H7 (cell line): ENCODE measurements at places on chromosomes 7 and 10. TPM values are rescaled to one million over a fixed set of nuclear protein-coding genes. Genes with fewer than 3 reads are reported as not detected.
A peak's percentile ranks its signal among the peaks of the same experiment; 100 is the strongest.

LRRN3 gene
- total RNA-seq: 0.15 and 0.31 TPM in 2 replicates

NFE2L3 gene
- total RNA-seq: 69.0 and 118 TPM in 2 replicates

- DNase-seq: peak; percentile 52
Observed at GRCh38 chr7:140696024-140696679, 356 bp upstream of the NDUFB2 start.

- DNase-seq: no peak
Observed at GRCh38 chr10:90887555-90887954, 15.8 kb downstream of the RPP30 start.

GRCh38 chr10:34420795-34421194, 394.3 kb downstream of the PARD3 start:
- DNase-seq: no peak

GRCh38 chr7:69693042-69693441, 94.8 kb downstream of the AUTS2 start:
- no peak for DNase-seq
